ENCODE measurements at places on chromosomes 6 and 20.

- no peak for DNase-seq
These were observed 51.5 kb downstream of the DSTN start for GRCh38 chr20:17621229-17621968.

GRCh38 chr20:1697592-1697991 lies 40.0 kb upstream of the SIRPG start:
- DNase-seq = no peak

DNA sequence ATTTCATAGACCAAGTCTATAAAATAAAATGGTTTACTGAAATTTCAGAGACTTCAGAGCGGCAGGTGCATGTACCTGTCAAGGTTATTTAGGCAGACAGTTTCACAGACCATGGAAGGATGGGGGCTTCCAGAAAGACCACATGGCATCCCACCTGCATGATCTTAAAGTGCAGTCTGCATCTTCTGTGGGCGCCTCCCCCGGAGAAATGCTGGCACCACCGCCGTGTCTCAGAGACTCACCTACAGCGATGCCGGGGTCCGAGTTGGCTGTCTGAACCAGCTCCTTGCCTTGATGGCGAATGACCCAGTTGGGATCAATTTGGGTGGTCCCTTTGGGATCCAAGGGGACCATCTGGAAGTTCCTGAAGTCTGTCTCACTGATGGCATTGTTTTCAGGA lies 30.6 kb downstream of the THBS2 start:
- DNase-seq = no peak

GRCh38 chr6:116221067-116221466 lies 32.8 kb downstream of the TSPYL4 start:
- DNase-seq = no peak

DNA sequence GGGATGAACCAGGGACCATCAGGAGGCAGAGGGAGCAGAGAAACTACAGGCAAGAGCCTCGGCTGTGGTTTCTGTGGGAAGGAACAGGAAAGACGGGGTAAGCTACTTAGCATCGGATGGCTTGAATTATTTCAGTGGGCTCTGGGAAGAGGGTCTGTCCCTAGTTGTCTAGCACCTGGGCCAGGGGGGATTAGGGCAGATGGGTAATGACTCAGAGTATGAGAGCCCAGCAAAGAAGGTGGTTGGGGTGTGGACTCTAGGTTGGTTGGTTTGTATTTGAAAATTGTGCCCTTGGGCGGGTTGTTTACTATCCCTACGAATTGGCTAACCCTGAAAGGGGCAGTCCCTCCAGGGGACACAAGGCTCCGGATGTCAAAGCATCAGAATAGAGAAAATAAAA lies 148.5 kb upstream of the TAB2 start:
- no peak for DNase-seq

DNA sequence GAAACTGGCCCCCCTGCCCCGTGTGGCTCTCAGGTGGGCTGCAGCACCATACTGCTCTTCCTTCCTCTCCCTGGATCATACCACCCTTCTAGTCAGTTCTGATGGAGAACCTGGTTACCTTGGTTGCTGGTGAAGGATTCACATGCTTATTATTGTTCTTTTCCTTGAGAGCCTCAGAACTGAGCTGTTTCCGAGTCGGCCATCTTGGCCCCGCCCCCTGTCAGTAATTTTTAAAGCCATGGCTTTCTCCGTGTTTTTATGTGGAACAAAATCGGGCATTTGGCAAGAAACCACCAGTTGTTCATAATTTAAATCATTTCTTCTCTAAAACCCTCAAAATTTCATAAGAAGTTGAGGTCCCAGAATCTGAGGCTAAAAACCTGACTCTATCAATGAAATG lies 493.8 kb downstream of the NKAIN2 start:
- no peak for DNase-seq

GRCh38 chr6:39865011-39865888 lies 69.0 kb downstream of the MOCS1 start:
- DNase-seq = peak; percentile 3

GRCh38 chr6:36668591-36668990 lies 9.9 kb upstream of the CDKN1A start:
- DNase-seq = no peak

- no peak for DNase-seq
These were observed 28.3 kb upstream of the SMIM29 start for GRCh38 chr6:34276881-34277762.

- no peak for DNase-seq
These were observed 645.8 kb upstream of the GJE1 start for GRCh38 chr6:141486942-141487341.

DNA sequence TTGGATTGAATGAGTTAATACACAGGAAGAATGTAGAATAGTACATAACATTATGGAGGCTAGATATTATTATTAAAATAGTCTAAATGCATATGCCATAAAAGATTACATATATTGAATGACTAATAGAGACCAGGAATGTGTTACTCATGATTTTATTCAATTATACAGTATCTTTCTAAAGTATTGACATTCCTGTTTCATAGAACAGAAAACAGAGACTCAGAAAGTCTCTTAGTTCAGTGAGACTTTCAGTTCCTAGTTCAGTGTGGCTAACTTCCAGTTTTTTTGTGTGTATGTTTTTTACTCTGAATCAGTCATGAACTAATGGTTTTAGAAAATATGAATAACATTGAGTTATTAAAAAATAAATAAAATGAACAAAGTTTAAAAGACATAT lies 34.6 kb upstream of the TMEM244 start:
- no peak for DNase-seq

DNA sequence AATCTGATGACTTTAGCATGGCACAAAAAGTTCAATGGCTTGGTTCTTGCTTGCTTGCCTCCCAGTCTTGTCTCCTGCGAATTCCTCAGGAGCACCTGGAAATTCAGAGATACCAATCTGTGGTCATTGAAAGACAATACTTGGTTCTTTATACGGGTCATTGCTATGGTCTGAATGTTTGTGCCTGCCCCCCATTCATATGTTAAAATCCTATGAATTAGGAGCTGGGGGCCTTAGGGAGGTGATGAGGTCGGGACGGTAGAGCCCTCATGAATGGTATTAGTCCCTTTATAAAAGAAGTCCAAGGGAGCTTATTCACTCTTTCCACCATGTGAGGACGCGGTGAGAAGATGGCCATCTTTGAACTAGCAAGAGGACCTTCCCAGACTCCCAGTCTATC lies 721.8 kb downstream of the UTRN start:
- no peak for DNase-seq

DNA sequence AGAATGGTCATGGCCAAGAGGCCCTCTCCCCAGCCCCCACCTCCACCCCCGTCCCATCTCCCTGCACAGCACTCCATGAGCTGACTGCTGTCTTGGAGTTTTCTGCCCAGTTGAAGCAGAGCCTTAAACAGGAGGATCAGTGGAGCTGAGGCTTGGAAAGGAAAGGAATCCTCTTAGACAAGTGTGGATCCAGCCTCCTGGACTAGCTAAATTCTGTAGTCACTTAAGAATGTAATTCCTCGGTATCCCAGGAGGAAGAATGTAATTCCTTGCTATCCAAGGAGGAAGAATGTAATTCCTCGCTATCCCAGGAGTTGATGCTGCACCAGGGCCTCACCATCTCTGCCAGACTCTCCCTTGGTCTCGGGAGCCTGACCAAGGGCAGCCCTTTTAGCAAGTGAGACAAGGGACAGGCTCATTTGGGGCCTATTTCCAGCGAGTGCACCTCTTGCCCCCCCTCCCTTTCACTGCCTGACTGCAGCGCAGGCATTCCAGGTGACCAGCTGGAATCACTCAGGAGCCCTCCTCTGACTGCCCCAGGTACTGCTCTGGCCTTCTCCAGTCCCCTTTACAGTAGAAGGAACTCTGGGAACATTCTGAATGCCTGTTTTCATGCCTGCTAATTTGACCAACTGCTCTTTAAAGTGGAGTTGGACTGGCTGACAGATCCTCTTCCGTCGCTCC lies 76.2 kb downstream of the TCP11 start:
- DNase-seq = no peak

- no peak for DNase-seq
These were observed 191.6 kb upstream of the SUPT3H start for GRCh38 chr6:45569210-45569945.

GRCh38 chr6:155234167-155234566 lies 29.6 kb upstream of the CLDN20 start:
- DNase-seq = no peak

GRCh38 chr6:168096271-168096764 lies 17.3 kb upstream of the FRMD1 start:
- DNase-seq = no peak

- DNase-seq = no peak
These were observed 299.0 kb downstream of the DOK5 start for GRCh38 chr20:54774426-54774825.

- DNase-seq = no peak
These were observed 35.2 kb downstream of the NCR2 start for GRCh38 chr6:41370488-41371111.

- DNase-seq = no peak
These were observed 54.2 kb downstream of the IRF4 start for GRCh38 chr6:445571-446417.
